Left colon (tissue), 2 donors: ENCODE measurements at places on chromosomes 3 and 15.

GRCh38 chr3:94249491-94250079, 186.7 kb downstream of the NSUN3 start:
- DNase-seq, result peak; percentile 81

DNA sequence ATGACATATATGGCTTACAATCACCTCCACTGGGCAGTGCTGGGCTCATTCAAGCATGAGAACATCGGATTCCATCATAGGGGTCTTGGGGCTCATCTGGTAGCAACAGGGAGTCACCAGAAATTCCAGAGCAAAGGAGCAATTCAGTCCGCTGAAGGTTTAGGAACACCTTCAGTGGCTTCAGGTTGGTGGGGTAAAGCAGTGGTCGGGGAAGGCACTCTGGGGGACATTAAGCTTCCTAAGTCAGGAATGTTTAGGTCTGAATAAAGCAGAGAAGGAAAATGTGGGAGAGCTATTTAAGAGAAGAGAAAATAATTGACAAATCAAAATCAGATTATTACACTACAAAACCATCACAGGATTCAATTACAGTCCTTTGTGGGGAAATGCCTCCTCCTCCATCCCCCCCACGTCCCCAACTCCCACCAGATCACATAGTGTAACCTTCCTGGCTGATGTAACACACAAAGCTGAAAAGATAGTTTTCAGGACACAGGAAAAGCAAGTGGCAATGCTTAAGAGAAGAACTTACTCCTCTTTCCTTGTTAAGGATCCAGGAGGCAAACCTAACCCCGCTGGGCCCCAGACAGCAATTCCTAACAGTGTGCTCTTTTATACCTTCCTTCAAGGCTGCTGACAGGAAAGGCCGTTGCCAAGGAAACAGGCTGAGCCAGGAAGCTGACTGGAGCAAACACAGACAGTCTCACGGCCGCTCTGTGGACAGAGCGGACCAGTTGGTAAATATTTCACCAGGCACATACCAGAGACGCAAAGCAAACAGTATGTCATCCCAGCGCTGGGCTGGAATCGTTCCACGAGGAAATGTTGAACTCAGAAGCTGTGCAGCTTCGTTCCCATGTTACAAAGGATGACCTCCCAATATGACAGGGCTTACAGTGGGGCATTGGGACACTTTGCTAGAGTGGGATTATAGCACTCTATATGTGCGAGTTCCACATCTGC, 57.5 kb upstream of the LMCD1 start:
- peak; percentile 94 for DNase-seq

DNA sequence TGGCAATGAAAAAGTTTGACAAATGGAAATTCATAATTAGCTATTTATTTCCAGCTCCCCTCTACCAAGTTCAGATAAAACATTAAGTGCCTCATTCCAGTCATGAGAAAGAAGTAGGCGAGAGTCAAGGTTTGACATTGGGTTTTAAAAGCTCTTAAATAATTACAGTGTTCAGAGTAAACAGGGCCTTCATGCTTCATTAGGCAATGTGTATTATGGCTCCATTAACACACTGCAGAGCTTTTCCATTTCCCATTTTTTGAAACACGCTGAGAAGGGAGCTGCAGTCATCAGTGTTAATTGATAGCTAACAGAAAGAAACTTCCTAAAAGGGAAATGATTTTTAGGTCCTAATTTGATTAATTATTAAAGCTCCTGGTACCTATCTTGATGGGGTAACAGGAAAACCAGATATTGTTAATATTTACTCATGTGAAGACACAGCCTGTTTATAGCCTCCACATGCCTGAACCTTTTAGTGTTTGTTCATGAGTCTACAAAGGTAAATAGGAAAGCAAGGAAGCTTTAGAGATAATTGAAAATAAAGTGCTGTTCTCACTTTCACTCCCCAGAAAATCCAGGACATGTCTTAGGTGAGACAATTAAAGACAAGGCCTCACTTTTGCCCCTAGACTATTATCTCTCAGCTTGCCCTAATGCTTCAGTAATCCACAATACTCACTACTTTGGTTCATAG, 28.7 kb downstream of the SST start:
- no peak for DNase-seq

DNA sequence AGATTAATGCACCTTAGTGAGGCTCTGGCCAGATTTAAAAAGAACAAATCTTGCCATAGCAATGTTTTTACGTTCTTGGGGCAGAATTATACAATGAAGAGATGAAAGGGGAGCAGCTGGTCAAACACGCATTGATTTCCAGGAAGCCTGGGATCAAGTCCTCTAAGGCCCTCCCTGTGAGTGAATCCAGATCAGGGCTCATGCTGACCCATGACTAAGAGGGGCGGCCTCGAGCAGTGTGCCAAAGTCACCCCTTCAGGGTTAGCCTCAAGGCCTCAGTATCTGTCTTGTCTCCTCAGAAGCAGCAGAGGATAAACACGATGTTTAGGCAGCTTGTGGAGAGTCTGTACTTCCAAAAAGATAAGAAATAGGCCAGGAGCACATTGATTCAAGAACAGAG, 9.3 kb upstream of the RBP1 start:
- no peak for DNase-seq

- peak; percentile 17 for DNase-seq
These were observed 24.5 kb upstream of the GOLGA6C start for GRCh38 chr15:75233504-75234190.
